Lower lobe of right lung (tissue), 2 donors: ENCODE measurements at places on chromosomes 3 and 15.

GRCh38 chr3:195337747-195338146 lies 66.8 kb upstream of the XXYLT1 start:
- no peak overlapping the region for H3K4me3 ChIP-seq
- H3K36me3 ChIP-seq: peaks cover 37% of the 10 kb centered on the region
- H3K27me3 ChIP-seq: no peaks in the 10 kb centered on the region
- no peaks in the 10 kb centered on the region for H3K4me1 ChIP-seq
- H3K27ac ChIP-seq: no peak overlapping the region

DNA sequence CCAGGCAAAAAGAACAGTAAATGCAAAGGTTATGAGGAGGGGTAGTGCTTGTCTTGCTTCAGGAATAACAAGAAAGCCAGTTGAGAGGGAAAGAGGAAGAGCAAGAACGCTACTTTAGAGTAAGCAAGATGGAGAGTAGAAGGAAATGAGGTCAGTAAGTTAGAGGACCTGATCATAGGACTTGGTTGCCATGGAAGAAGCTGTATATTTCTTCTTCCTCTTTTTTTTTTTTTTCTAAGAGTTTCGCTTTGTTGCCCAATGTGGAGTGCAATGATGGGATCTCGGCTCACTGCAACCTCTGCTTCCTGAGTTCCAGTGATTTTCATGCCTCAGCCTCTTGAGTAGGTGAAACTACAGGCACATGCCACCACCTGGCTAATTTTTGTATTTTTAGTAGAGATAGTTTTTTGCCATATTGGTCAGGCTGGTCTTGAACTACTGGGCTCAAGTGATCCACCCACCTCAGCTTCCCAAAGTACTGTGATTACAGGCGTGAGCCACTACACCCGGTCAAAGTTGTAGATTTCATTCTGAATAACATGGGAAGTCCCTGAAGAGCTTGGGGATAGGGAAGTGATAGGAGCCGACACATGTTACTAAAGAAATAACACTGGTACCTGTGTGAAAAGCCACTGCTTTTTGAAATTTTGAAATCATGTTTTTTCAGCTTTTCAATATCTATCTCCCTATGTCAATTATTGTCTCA lies 527.9 kb upstream of the NAALADL2 start:
- H3K27ac ChIP-seq: no peak overlapping the region
- H3K4me3 ChIP-seq: no peak overlapping the region
- DNase-seq: no peak
- no peaks in the 10 kb centered on the region for H3K4me1 ChIP-seq
- no peaks in the 10 kb centered on the region for H3K36me3 ChIP-seq

DNA sequence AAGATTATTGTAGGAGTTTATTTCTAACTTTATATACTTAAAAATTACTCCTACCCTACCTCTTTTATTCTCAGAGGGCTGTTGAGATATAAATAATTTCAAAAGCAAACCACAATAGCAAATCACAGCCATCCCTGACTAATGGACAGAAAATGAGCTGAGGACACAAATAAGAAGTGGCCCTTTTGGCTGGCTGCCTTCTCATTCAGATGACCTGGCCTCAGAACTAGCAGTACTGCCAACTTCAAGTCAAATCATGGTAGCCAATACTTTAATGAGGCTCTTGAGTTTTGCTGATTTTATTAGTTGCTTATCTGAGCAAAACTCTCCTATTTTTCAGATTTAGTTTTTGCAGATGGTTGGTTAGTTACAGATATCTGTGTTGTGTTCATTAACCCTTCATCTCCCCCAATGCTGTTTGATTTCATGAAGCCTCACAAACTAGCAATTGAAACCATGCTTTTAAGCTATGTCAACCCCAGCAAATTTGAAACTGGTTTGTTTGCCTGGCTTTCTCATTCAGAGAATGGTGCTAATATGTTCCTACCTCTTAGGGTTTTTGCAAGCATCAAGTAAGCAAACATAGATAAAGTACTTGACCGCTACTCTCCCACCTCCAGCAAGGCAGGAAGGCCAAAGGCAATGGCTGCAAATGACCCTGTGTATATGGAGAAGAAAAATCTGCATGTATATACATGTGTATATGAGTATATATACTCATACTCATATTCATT lies 73.4 kb upstream of the HACD2 start:
- DNase-seq: peak; percentile 63
- peaks cover 22% of the 10 kb centered on the region for H3K36me3 ChIP-seq
- H3K27me3 ChIP-seq: no peaks in the 10 kb centered on the region
- peak overlapping the region; percentile 68 for H3K27ac ChIP-seq
- peaks cover 97% of the 10 kb centered on the region for H3K4me1 ChIP-seq

DNA sequence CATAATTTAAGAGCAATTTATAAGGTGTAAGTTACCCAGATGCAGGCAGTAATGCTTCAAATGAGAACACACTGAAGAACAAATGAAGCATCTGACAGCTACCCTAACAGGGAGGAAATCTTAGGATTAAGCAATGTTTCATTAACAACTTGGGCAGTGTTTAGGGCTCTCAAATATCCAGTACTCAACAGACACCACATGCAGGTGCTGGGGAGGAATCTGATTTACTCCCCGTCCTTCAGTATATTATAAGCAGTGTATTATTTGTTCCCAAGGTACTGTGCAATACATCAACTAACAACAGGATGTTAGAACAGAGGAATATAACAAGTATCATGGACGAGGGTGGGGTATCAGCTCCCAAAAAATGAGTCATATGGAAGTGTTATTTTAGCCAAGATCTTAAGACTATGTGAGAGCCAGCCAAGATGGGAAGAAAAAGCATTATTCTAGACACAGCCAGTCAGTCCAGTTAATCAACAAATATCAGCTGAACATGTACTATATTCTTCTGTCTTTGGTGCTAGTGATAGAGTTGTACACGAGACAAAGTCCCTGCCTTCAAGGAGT lies 20.4 kb downstream of the BTBD1 start:
- no peak for DNase-seq
- H3K4me3 ChIP-seq: no peak overlapping the region
- H3K27me3 ChIP-seq: no peaks in the 10 kb centered on the region
- peaks cover 55% of the 10 kb centered on the region for H3K36me3 ChIP-seq
- no peak overlapping the region for H3K27ac ChIP-seq
- H3K4me1 ChIP-seq: no peaks in the 10 kb centered on the region

DNA sequence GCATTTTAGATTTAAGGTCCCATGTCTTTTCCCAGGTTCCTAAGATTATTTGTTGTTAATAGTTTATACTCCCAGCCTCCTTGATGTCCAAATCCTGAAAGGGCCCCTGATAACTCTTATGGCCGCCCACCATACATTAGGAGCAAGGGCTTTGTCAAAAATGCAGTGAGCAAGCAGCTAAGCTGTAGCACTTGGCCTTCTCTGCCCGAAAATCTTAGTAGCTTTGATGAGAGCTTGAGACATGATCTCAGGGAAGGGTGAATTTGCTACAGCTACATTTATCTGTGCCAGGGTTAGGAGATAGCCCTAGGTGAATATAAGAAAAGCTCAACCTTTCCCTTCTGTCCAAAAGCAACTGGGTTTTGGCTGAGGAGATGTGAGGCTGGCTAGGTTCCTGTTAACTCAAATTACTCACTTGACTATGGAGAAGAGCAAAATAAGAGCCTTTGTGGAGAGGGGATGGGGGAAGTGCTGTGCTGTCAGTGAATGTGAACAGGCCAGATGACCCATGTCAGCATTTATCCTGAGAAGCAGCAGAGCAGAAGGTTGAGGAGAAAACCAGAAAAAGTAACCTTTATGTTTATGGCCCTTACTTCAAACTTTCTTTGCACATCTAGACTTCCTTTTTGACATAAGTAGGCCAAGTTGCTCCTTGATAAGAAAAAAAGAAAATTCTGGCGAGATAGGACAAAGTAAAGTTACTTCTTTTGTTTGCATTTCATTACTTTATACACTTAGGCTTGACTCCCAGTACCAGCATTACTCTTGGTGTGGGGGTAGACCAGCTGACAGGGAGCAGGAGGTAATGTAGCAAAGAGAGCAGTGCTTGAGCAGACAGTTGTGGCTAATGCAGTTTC lies 21.1 kb downstream of the MAPK6 start:
- peaks cover 24% of the 10 kb centered on the region for H3K4me1 ChIP-seq
- no peak for DNase-seq
- no peak overlapping the region for H3K4me3 ChIP-seq
- H3K27me3 ChIP-seq: no peaks in the 10 kb centered on the region
- no peaks in the 10 kb centered on the region for H3K36me3 ChIP-seq

DNA sequence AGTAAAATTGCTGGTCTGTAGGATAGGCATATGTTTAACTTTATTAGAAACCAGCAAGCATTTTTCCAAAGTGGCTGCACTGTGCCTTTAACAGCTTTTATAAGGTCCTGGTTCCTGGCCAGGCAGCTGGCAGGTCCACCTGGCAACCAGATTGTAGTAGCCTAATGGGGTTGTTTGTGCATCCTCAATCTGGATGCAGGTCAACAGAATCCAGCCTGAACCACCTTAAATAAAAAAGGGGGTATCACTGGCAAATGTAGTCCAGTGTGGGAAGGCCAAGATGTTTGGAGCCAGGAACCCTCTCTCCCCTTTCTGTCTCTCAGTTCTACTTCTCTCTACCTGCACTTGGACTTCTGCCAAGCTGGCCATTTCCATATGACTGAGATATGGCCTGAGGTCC lies 200.3 kb downstream of the ZNF621 start:
- no peaks in the 10 kb centered on the region for H3K27me3 ChIP-seq
- no peak overlapping the region for H3K4me3 ChIP-seq
- no peaks in the 10 kb centered on the region for H3K36me3 ChIP-seq
- no peak overlapping the region for H3K27ac ChIP-seq
- peaks cover 3% of the 10 kb centered on the region for H3K4me1 ChIP-seq

GRCh38 chr15:40468898-40469331 lies 1.9 kb upstream of the CHST14 start:
- no peak overlapping the region for H3K27ac ChIP-seq
- no peak for DNase-seq
- no peak overlapping the region for H3K4me3 ChIP-seq

DNA sequence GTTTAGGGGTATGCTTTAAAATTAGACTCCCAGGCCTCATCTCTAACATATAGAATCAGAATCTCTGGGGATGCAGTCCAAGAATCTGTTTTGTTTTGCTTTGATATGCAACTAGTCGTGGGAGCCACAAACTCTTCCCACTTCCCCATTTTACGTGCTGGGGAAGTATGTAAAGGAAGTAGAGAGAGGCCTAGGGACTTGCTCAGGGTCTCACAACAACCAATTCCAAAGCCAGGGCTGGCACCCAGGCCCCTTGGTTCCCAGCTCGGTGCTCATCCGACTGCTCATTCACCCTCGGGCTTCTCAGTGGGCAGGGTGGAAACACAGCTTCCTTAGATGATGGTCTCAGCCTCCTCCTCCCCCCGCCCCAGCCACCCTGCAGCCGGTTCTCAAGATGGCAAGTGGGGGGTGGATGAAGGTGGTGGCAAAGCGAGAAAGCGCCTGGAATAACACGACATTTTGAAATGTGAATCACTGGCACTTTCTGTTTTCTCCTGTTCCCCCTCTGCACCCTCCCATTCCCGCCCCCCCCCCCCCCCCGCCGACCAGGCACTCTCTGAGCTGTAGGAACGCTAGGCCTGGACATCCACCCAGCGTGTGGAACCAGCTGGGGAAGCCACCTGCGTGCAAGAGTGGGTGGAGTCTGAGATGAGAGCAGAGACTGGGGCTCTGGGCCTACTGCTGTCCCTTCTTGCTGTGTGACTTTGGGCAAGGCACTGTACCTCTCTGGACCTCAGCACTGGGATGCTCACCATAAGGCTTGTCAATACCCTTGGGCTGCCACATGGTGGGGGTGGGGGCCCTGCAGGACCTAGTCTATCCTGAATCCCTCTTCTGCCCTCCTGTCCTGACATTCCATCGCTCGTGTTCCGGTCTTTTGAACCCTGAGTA lies 214.5 kb downstream of the RPLP1 start:
- DNase-seq: peak; percentile 52
- H3K36me3 ChIP-seq: no peaks in the 10 kb centered on the region
- no peak overlapping the region for H3K4me3 ChIP-seq
- H3K27me3 ChIP-seq: no peaks in the 10 kb centered on the region
- H3K4me1 ChIP-seq: peaks cover 38% of the 10 kb centered on the region

DNA sequence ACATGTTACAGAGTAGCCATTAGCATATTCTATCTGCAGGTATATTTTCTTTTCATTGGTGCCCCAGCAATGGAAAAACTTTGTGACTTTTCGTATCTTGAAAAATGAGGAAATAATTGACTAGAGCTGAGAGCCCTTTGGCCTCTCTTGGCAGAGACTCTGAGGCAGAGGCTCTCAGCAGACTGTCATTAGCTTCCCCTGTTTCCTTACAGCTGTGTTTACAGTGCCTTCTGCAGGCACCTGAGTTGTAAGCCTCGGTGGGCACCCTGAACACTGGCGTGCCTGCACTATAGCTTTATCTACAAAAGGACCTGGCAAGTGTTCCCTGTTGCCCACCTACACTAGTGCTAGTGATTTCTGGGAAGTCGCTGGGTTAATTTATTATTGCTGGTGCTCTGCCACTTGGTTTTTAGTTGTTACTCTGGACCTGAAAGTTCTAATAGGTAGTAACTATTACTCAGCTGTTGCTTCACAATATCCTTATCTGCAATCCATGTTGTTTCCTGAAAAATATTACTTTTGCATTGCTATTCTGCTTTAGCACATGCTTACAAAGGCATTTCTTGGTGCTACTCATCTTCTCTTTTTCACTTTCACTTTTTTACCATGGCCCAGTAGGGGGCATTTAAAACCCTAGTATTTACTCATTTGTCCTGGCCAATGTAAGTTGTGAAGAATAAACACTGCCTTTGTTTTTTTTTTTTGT lies 7.8 kb upstream of the GPR171 start:
- H3K4me1 ChIP-seq: no peaks in the 10 kb centered on the region
- no peaks in the 10 kb centered on the region for H3K36me3 ChIP-seq
- no peak overlapping the region for H3K27ac ChIP-seq
- no peak overlapping the region for H3K4me3 ChIP-seq

DNA sequence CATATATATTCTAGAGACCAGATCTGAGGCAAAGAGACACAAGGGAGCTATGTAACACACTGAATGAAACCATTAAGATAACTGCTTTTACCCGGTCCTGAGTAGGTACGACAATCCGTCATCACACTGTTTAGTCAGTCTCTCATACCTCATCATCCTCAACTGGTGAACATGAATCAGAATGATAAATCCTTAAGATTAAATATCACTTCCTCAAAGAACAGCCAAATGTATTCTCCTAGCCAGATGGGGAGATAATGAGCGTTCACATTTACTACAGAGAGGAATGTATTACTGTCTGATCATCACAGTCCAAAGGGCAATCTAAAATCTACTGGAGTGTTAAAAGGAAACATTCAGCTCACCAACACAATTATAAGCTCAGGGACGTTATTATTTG lies 319.4 kb upstream of the STAC start:
- H3K36me3 ChIP-seq: no peaks in the 10 kb centered on the region
- no peaks in the 10 kb centered on the region for H3K4me1 ChIP-seq
- no peak overlapping the region for H3K27ac ChIP-seq
- H3K4me3 ChIP-seq: no peak overlapping the region
- H3K27me3 ChIP-seq: no peaks in the 10 kb centered on the region
- DNase-seq: no peak

DNA sequence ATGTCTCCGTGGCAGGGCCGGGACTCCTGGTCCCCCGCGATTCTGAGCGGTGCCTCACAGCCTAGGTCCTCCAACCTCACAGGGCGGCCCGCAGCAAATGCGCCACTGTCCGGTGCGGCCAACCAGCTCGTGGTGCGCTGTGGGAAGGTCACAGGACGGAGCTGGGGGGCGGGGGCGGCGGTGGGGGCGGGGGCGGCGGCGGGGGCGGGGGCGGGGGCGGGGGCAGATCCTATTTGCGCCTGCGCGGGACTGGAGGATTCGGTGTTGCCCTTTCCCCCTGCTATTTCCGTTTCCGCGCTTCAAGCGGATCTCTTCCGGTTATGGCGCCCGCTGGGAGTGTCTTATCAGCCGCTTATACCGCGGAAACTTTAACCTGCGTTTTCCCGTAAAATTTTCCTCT lies 106.7 kb upstream of the SNRPN start:
- no peak for DNase-seq
- no peaks in the 10 kb centered on the region for H3K27me3 ChIP-seq
- H3K27ac ChIP-seq: no peak overlapping the region
- H3K36me3 ChIP-seq: no peaks in the 10 kb centered on the region
- H3K4me3 ChIP-seq: peak overlapping the region; percentile 30
